Ureter (tissue), 1 donor: ENCODE measurements at places on chromosomes 12 and 14.

GRCh38 chr14:101153691-101154090, 250.2 kb upstream of the RTL1 start:
- DNase-seq: no peak

- DNase-seq: no peak
Measured at GRCh38 chr12:77343291-77343690, 277.9 kb upstream of the E2F7 start.

DNA sequence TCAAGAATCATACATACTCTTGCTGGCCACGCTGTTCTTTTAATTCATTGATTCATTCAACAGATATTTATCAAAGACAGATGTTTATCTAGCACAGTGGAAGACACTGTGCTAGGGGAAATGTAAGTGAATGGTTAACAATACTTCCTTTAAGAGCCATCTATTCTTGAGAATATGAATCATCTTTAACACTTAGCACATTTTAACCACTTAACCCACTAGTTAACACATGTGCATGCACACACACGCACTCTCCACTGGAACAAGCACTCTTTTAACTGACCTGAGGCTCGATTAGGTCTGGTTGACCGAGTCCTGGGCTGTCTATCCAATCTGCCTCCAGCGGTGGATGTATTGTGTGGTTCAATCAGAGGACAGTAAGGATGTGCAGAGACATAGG, 34.6 kb downstream of the LMNTD1 start:
- no peak for DNase-seq

DNA sequence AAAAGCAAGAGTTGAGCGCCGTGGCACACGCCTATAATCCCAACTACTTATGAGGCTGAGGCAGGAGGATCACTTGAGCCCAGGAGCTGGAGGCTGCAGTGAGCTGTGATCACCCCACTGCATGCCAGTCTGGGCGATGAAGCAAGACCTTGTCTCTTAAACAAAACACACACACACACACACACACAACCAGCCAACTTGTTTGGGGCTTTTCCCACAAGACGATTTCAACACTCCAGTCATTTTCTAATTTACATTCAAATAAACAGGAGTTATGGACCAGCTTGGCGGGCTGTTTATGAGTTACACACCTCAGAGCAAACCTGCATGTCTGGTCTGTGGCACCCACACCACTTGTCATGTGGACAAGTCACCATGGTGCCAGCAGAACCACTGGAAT, 6.7 kb downstream of the GLTP start:
- DNase-seq: no peak

DNA sequence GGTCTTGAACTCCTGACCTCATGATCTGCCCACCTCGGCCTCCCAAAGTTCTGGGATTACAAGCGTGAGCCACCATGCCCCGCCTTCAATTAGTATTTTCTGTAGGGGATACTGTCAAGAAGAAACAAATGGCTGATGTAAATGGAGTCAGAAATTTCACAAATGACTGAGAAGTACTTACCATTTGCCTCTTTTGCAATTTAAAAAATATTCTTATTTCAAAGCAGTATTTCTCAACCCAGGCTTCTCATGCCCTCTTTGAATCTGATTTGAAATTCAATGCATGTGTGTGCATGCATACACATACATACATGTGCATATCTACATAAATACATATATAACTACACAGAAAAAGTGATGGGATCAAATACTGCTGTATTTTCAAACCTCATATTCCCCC, 4.4 kb downstream of the PSMA6 start:
- no peak for DNase-seq
